ENCODE measurements at places on chromosomes 12 and 14. TPM values are rescaled to one million over a fixed set of nuclear protein-coding genes. Genes with fewer than 3 reads are reported as not detected.

CLEC4D gene
- total RNA-seq, result not detected

CEBPE gene
- total RNA-seq, result not detected

OR4E2 gene
- not detected for total RNA-seq

GCH1 gene
- 1.9 TPM for total RNA-seq

HOXC12 gene
- total RNA-seq, result not detected

PRDM4 gene
- 38.7 TPM for total RNA-seq

SNRPF gene
- 22.4 TPM for total RNA-seq

MIP gene
- total RNA-seq, result not detected

PMCH gene
- 0.27 TPM for total RNA-seq

KRT79 gene
- total RNA-seq, result not detected

TRIM9 gene
- total RNA-seq, result 1.6 TPM

TEX22 gene
- 1.5 TPM for total RNA-seq

RIPK3 gene
- 3.0 TPM for total RNA-seq

TARBP2 gene
- 32.4 TPM for total RNA-seq

RFLNA gene
- 1.1 TPM for total RNA-seq

BCL11B gene
- total RNA-seq, result 0.09 TPM

KCNMB4 gene
- total RNA-seq, result 2.0 TPM

OVCH1 gene
- 0.27 TPM for total RNA-seq

PTPRO gene
- 0.57 TPM for total RNA-seq

HAL gene
- total RNA-seq, result 0.09 TPM

FOXA1 gene
- not detected for total RNA-seq

ERBB3 gene
- 1.5 TPM for total RNA-seq

SLC25A21 gene
- 1.2 TPM for total RNA-seq

CLEC2B gene
- 16.5 TPM for total RNA-seq

KLRB1 gene
- not detected for total RNA-seq

PTPRB gene
- total RNA-seq, result 3.6 TPM

RNASE1 gene
- 1.7 TPM for total RNA-seq

Measured in fibroblast of the aortic adventitia (primary cell).